ENCODE measurements at places on chromosomes 12 and 14. TPM values are rescaled to one million over a fixed set of nuclear protein-coding genes. Genes with fewer than 3 reads are reported as not detected.

PPP2R5E gene
- polyA plus RNA-seq: 10.5 TPM

ARG2 gene
- 2.6 TPM for polyA plus RNA-seq

SPIC gene
- not detected for polyA plus RNA-seq

MSRB3 gene
- 16.2 TPM for polyA plus RNA-seq

CLEC1A gene
- polyA plus RNA-seq: 1.1 TPM

PLBD1 gene
- polyA plus RNA-seq: 7.2 TPM

DNA sequence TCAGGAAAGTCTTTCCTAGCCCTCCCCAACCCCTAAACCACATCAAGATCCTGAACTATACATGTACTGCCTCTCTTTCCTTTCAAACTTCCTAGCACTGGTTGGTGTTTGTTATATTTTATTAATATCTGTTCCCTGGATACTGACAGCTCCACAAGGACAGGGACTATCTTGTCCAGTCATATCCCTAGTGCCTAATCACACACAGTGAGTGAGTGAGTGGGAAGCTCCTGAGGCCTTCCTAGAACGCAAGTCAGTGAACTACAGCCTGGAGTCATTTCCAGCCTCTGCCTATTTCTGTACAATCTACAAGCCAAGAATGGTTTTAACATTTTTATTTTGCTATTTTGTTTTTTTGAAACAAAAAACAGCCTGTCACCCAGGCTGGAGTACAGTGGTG, 7.5 kb upstream of the ACTR6 start:
- DNase-seq: no peak

GRCh38 chr14:73260574-73260973, 23.3 kb downstream of the PAPLN start:
- no peak for DNase-seq

DNA sequence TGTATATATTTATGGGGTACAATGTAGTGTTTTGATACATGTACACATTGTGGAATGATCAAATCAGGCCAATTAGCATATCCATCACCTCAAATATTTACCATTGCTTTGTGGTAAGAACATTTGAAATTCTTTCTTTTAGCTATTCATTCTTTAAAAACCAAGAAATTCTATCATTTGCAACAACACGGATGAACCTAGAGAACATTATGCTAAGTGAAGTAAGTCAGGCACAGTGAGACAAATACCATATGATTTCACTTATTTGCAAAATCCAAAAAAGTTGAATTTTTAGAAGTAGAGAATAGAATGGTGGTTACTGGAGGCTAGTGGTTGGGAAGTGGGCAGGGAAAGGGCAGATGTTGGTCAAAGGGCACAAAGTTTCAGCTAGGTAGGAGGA, 129.3 kb upstream of the PTPRQ start:
- DNase-seq: no peak

DNA sequence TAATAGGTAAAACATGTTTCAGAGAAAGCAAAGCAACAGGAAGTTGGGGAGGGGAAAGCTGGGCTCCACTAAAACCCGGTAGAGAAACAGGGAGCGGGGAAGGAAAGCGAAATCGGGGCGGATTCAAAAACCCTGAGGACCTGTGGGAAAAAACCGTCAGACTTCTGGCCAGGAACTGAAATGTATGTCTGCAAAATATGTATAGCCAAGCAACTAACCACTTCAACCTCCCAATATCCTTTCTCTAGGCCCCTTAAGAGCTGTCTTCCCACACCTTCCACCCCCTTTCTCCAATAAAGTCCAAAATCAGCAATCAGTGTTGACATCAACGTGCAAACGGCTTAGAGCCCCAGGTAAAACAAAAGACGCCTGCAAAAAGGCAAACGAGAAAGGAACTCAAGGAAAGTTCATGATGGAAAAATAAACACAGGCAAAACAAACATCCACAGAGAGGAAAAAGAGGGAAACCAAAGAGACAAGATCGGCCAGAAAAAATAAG, 32.8 kb downstream of the SIX1 start:
- no peak for DNase-seq

- DNase-seq: no peak
Observed at GRCh38 chr12:32515137-32515873, 115.9 kb downstream of the FGD4 start.

Measured in stomach (tissue), 19 donors.